Renal cortical epithelial cell (primary cell): ENCODE measurements at places on chromosomes 3 and 15. TPM values are rescaled to one million over a fixed set of nuclear protein-coding genes. Genes with fewer than 3 reads are reported as not detected.

- DNase-seq = no peak
Observed at GRCh38 chr15:26866298-26867199, at the start of gene GABRA5. Gene GABRA5 (plus strand): TSS chr15:26867062. CDS start chr15:26869249, 2,187 bp downstream.

Gene GOLGA6A
- 0.05 TPM in 1 of 2 replicates, not detected in the other for total RNA-seq

DNA sequence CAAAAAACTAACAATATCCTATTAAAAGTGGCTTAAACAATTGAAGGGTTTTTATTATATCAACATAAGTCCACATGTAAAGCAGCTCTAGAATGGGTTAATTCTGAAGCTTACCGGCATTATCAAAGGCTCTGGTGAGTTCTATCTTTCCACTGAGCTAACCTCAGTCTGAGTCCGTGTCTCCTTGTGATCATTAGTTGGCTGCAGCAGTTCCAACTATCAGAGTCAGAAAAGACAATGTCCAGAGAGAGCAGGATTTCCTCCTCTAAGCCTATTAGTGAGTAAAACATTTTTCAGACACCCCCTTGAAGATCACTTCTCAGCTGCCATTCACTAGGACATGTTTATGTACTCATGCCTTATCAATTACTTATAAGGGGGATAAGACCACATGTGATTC is 49.9 kb downstream of the DHX36 start:
- no peak for DNase-seq

Gene SH2D7
- total RNA-seq = not detected in 2 replicates

DNA sequence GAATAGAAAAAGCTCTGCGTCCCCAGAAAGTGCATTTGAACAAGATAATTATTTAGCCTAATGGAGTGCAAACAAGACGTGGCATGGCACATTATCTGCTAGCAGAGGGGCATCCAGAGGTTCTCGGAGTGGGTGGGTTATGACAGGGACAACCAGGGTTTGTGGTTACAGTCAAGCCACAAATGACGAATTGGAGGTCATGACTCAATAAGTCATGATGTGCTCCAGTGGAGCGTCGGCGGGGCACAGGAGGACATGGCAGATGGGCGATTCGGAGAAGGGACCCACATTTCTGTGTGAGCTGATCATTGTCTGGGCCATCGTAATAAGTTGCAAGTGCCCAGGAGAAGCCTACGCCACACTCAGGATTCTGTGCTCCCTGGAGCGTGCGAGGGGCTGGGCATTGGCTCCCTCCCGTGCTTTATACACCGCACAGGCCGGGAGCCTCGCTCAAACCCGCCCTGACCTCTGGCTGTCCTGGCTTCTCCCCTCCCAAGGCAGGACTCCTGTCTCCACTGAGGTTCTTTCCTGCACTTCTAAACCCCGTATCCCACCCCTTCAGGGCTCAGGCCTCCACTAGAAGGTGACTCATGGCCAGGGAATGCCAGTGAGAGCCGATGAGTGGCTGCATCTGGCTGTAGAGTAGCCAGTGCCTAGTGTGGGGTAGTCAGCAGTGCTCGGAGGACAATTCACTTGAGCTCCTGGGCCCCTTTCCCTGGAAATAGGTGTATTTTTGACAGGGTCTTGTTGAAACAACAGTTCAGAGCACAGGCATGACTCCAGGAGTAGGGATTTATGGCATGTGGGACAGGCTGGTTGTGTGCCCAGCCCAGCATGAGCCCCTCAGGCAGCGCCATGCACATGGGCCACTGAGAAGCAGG is 67.4 kb downstream of the GRIP2 start:
- peak; percentile 97 for DNase-seq

DNA sequence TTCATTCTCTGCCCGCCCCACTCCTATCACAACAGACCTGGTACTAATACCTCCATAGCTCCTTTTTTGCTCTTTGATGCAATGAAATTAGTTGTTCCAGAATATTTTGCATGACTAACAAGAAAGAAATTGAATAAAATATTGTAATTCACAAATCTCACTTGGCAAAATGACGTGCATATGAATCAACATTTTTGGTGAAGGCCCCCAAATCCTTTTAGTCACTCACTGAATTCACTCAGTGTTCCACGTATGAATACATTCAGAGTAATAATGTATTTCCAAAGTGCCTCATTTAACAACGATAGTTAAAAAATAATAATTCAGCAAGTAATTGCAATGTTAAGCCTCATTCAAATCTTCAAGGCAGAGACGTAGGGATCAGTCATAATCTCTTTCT is 148.6 kb upstream of the STRIT1 start:
- DNase-seq = no peak

DNA sequence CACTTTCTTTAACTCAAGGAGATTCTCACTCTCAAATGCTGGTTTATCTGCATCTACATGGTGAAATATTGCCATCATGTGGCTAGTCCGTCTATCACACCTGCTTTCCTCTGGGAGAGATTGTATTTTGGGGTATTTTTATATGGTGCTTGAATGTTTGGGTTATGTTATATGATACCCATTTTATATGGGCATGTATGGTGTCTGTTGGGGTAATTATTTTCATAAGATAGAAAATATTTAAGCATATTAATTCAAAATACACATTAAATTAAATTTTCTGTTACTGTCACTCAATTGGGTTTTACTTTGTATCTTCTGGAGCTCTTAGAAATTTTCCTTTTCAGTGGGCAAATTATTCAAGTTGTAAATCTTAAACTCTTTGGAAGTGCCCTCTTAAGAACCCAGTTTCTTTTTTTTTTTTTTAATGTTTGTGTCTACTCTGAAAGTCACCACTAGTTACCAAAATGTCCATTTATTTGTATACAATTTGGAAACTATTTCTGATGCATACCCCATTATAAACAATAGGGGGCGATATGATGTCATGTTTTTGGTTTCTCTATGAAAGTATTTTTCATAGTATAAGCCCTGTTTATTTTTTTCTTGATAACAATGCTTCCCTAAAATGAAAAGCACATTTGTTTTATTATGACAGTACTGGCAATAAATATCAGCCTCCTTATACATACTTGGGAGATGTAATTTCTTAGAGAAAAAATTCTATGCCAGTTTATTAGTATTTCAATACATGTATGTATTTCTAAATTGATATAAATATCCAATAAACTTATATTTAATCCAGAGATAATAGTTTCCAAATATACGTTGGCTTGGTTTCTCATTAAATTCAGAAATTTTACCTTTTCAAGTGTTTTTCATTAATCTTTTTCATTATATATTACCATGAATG is 36.1 kb upstream of the PLSCR5 start:
- DNase-seq = peak; percentile 51

- DNase-seq = no peak
Observed at GRCh38 chr15:99957642-99958013, 224.4 kb upstream of the LYSMD4 start.

- DNase-seq = no peak
Observed at GRCh38 chr15:53536479-53537120, 222.9 kb downstream of the WDR72 start.

GRCh38 chr3:43606284-43606683 is 15.5 kb downstream of the ANO10 start:
- DNase-seq = no peak

DNA sequence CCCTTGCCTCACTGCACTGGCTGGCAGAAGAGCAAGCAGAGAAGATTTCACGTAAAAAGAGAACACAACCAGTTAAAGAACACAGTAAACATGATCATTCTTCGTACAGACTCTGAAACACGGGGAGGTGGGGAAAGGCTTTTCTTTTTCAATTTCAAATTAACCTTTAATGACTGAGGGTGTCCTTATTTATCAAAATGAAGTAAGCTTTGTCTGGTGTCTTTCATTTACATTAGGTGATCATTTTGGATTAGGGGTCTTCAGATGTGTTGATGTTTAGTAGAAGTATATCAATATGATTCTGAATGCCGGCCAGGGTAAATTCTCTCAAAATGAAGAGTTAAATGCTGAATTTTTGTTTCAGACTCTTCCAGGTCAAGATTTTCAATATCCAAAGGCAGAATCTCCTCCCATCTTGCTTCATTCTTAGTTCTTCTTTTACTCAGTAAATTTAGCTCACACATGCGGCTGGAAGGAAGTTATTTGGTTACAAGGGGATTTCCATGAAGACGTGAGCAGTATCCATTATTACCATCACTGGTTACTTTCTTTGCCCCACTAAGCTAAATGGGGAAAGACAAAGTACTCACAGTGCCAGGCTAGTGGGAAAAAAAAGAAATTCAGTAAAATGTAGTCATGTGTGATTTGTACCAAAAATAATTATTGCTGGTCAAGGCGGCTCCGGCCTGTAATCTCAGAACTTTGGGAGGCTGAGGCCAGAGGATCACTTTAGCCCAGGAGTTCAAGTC is 272.2 kb upstream of the NR2F2 start:
- DNase-seq = peak; percentile 18

Gene CFAP92
- total RNA-seq = 0.15 TPM in 1 of 2 replicates, not detected in the other

DNA sequence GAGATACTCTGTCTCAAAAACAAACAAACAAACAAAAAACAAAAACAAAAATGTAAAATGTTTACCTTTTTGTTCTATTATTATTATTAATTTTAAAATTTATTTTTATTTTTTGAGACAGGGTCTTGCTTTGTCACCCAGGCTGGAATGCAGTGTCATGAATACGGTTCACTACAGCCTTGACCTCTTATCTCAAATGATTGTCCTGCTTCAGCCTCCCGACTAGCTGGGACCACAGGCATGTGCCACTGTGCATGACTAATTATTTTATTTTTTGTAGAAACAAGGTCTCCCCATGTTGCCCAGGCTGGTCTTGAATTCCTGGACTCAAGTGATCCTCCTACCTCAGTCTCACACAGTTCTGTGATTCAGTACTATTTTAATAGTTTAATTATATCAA is 5.7 kb upstream of the SLC25A26 start:
- peak; percentile 5 for DNase-seq

- no peak for DNase-seq
Observed at GRCh38 chr3:152398495-152398894, 129.8 kb downstream of the MBNL1 start.

Gene IL12A
- total RNA-seq = 1.0 TPM in 1 of 2 replicates, not detected in the other

Gene IGSF11
- 0.05 TPM in 1 of 2 replicates, not detected in the other for total RNA-seq

GRCh38 chr3:99842826-99843589 is 25.3 kb downstream of the CMSS1 start:
- peak; percentile 72 for DNase-seq

DNA sequence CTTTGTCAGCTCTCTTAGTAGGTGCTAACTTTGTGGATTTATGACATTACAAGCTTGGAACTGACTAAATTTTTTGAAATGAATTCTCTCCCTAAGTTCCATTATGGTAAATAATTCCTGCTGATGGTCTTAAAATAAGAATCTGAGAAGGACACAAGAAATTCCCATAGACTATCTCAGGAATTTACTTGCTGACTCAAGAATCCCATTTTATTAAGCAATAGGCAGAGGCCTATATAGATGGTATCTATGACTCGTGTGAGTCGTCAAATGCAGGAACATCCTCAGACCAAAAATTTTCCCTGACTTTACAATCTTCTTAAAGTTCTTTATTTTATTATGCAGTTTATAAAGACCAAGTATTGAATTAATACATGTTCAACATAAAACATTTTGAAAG is 30.7 kb upstream of the CBLB start:
- peak; percentile 65 for DNase-seq

Gene PRSS50
- 0.17 TPM in 1 of 2 replicates, not detected in the other for total RNA-seq

DNA sequence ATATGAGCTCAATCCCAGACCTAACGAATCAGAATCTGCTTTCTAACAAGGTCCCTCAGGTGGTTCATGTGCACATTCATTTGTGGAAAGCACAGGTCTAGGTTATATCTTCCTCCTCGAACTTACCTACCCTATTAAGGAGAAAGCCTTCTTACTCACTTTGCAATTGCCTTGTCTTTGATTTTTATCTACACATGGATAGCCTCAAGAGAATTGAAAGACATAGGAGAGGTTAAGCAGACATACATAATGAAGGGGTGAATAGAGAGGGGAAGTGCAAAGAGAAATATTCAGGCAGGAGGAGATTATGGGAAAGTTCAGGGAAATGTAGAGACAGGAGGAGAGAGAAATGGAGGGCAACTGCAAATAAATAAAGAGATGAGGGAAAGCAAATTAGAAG is 422.9 kb upstream of the ADAMTS9 start:
- no peak for DNase-seq

DNA sequence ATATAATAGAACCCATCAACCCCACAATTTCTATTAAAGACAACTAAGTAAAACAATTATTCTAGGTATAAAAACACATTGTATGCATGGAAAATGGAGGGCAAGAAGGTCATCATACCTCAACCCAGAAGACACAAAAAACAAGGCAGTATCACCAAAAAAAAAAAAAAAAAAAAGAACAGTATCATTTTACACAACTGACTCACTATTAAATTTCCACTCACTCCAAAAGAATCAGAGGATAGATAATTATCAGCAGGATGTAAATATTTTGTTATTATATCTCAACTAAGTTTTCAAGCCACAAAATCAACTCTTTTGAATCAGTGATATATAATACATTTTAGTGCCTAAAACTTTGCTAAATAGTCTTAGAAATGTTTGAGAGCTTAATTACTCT is 55.0 kb downstream of the CLASP2 start:
- DNase-seq = no peak

DNA sequence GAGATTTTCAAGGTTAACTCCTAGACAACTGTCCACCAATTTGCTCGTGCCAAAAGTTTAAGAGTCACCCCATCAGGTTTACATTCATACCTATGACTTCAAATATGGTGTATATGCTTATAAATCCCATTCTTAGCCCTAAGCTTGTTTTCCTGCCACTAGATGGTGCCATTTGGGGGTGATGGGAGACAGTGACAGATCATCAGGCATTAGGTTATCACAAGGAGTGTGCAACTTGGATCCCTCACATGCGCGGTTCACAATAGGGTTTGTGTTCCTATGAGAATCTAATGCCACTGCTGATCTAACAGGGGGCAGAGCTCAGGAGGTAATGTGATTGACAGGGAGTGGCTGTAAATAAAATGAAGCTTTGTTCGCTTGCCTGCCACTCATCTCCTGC is 182.7 kb downstream of the CNTN6 start:
- no peak for DNase-seq

DNA sequence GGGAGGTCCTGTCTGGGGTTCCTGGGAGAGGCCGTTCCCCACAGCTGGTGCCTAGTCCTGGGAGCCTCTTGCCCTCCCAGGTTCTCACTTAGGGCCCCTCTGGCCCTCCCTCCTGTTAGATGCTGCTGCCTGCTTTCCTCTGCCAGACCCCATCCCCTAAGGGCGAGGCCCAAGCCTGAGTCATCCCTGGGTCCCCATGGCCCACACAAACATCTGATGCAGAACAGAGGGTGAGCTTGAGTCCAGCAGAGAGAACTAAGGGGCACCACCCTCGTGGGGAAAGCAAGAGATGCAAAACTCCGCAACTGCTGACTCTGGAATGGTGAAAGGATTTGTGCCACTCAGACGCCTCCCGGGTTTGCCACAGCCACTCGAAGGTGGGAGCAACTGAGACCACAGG is 58.8 kb upstream of the TRPM1 start:
- DNase-seq = no peak

Gene NPAP1
- total RNA-seq = under 0.01 TPM in 1 of 2 replicates, not detected in the other

Gene GRM2
- total RNA-seq = 0.05 TPM in 1 of 2 replicates, not detected in the other

DNA sequence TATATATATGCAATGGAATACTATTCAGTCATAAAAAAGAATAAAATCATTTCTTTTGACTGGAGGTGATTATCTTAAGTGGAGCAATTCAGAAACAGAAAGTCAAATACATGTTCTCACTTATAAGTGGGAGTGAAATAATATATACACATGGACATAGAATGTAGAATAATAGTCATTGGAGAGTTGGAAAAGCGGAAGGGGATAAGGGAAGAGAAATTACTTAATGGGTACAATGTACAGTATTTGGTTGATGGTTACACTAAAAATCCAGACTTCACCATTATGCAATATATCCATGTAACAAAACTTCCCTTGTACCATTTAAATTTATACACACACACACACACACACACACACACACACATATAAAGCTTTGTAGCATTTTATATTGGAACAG is 84.3 kb downstream of the RAP2B start:
- DNase-seq = no peak

Gene SLC24A5
- total RNA-seq = not detected in 2 replicates

GRCh38 chr3:22665528-22665927 is 537.6 kb upstream of the UBE2E2 start:
- no peak for DNase-seq
